ENCODE measurements at places on chromosomes 11 and 22. TPM values are rescaled to one million over a fixed set of nuclear protein-coding genes. Genes with fewer than 3 reads are reported as not detected.

TRIM49 gene
- not detected for total RNA-seq

USP2 gene
- 20.8 TPM for total RNA-seq

GDPD4 gene
- not detected for total RNA-seq

SAA1 gene
- 44.3 TPM for total RNA-seq

GGTLC2 gene
- total RNA-seq: not detected

TTC28 gene
- total RNA-seq: 13.1 TPM

OR8B2 gene
- not detected for total RNA-seq

TRIM29 gene
- total RNA-seq: 1,263 TPM

C11orf71 gene
- 4.7 TPM for total RNA-seq

DLG2 gene
- 41.2 TPM for total RNA-seq

USP28 gene
- total RNA-seq: 17.1 TPM

TIMP3 gene
- total RNA-seq: 147 TPM

CELSR1 gene
- total RNA-seq: 72.7 TPM

DNA sequence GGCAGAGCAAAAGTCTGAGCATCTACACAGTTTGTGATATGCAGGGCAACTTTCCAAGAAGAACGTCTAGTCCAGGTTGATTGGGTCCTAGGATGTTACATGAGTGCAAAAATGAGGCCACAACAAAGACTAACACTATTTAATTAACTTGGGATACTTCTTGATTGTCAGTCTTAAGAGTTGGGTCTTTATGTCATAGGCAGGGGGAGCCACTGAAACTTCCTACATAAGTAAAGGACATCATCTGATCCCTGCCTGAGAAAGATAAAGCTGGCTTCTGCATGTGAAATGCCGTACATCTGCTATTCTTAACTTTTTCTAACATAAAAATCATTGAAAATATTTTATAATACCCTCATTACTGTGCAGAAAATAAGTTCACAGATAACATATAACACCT, 525.5 kb downstream of the NTM start:
- no peak for DNase-seq

GRCh38 chr11:80930038-80930437, 1489.2 kb upstream of the TENM4 start:
- DNase-seq: no peak

DNA sequence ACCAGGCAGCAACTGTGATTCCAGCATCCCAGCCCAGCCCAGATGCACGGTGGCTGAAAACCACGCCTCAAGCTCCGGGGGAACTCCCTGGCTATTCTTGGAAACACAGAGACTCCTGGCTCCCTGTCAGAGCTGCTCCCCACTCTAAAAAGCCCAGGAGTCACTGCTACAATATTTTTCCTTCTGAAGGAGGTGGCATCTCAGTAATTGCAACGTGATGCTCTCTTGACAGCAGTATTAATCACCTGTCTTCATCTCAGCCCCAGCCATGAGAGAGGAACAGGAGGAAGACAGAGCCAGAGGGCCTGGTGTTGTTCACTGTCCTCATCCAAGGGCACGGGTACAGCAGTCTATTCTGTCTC, 26.9 kb downstream of the DRD2 start:
- no peak for DNase-seq

GRCh38 chr22:39223091-39223710, 21.6 kb downstream of the PDGFB start:
- no peak for DNase-seq

DNA sequence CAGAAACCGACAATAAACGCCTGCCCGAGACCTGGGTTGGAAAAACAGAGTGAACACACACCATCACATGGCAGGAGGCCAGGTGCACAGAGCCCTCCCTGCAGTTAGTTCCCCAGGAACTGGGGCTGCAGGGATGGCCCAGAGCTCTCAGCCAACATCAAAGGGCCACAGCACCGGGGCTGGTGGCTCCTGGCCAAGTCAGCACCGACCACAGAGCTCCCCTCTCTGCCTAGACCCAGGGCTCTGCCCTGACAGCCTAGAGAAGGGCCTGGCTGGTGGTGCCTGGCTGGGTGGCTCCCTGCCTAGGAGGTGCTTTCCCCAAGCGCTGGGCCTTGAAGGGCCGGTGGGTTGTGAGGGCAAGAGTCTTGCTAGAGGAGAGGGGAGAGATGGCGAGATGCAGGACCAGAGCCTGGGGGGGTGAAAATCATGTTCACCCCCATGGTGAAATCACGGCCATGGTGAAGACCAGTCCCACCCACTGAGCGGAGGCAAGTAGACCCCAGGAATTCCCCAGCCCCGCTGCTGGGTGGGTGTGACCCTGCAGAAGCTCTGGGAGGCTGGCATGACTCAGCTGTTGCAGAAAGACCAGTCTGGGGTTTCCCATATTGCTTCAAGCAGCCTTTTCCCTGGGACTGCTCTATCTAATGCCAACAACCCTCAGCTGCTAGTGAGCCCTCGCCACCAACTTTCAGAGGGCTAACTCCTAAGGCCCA, 7.2 kb upstream of the BID start:
- DNase-seq: peak; percentile 46

DNA sequence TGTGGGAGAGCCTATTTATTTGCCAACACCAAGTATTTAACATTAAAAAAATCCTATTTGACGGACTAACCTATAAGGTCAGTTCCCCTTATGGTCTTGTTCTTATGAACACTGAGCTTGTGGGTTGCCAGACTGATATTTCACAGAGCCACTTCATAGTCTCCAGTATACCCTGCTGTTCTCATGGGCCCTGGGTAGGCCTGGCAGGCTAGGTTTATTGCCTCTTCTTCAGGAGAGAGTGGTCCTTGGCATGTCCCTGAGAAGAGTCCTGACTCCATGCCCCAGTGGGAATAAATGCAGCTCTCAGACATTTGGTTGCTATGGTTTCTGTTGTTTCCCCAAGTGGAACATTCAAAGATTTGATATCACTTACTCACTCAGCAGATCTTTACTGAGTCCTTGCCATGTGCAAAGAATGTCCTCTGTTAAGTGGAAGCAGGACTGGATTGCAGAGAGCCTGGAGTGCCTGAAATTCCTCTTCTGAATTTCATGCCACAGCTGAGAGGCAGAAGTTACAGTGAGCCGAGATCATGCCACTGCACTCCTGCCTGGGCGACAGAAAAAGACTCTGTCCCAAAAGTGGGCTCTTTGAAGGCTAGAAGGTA, 15.7 kb downstream of the SLC5A1 start:
- no peak for DNase-seq

DNA sequence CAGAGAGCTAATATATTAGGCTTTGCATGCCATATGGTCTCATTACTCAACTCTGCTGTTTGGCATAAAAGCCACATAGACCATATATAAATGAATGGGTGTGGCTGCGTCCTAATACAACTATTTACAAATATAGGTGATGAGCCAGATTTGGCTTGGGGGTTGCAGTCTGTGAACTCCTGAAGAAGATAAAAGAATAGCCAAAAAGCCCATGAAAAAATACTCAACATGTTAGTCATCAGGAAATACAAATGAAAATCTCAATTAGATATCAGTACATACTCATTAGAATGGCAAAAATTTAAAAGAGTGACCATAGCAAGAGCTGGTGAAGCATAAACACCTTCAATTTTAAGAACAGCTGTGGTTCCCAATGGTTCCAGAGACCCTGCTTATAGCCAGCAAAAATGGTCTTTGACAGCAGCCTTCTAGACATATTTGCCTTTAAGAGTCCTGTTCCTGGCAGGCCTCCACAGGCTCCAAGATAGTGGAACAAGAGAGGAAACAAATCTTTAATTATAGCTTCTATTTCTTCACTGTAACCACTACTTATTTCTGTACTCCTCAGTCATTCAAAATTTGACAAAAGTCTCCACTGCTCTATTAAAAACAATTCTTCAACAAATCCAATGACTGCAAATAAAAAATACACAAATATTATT, 16.1 kb downstream of the C2CD3 start:
- DNase-seq: no peak

DNA sequence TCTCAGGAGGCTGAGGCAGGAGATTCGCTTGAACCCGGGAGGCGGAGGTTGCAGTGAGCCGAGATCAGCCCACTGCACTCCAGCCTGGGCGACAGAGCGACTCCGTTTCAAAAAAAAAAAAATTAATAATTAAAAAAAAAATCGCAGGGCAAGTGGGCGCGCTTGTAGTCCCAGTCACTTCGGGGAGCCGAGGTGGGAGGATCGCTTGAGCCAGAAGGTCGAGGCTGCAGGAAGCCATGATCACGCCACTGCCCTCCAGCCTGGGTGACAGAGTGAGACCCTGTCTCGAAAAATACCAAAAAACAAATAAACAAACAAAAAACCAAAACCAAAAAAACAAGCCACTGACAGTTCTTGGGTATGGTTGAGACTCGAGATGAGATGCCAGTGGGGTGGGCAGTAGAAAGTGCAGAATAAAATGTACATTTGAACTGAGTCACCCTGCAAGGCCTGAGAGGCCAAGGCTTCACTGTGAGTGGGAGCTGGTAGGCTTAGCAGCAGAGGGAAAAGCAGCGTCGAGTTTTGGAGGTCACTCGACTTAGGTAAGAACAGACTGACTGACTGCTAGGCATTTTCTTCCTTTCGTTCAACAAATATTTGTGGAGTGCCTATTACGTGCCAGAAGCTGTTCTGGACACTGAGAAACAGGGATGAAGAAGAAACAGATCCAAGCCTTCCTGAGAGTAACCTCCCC, 635 bp upstream of the LDHA start:
- no peak for DNase-seq

DNA sequence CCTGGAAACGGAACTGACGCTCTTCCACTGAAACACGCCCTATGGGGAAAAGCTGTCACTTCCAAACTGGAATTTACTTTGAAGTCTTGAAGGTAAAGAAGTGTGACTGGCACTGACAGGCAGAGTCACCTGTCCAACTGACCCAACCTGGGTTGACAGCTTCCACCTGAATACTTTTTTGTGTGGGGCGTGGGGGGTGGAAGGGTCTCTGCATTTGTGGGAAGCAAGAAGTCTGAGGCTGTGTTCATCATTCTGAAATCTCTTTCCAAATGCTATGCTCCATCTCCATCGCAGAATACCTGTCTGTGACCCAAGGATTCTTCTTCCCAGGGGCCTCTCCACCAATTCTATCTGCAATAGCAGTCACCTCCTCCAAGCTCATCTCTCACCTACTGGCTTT, 7.8 kb downstream of the IFT27 start:
- DNase-seq: no peak

GRCh38 chr11:73141309-73142127, 600 bp downstream of the FCHSD2 start:
- peak; percentile 93 for DNase-seq

- no peak for DNase-seq
Observed at GRCh38 chr11:127098684-127099083, 98.1 kb upstream of the KIRREL3 start.

GRCh38 chr22:17133137-17133536, 12.0 kb upstream of the TMEM121B start:
- no peak for DNase-seq

DNA sequence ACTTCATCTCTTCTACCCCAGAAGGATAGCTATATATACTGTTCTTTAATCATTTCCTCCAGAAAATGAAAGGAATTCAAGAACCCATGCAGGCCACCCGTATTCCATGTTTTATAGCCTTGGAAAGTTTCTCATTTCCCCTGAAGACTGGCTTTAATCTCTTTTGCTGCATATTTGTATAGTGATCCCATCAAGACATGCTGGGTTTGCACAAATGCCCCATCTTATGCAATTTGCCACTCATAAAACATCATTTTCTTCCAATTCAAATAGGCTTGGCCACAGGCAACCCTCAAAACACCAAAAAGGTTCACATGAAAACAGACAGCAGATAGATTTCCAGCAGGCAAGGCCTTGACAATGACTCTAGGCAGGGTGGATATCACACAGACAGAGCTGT, 28.3 kb upstream of the APOA1 start:
- DNase-seq: no peak

DNA sequence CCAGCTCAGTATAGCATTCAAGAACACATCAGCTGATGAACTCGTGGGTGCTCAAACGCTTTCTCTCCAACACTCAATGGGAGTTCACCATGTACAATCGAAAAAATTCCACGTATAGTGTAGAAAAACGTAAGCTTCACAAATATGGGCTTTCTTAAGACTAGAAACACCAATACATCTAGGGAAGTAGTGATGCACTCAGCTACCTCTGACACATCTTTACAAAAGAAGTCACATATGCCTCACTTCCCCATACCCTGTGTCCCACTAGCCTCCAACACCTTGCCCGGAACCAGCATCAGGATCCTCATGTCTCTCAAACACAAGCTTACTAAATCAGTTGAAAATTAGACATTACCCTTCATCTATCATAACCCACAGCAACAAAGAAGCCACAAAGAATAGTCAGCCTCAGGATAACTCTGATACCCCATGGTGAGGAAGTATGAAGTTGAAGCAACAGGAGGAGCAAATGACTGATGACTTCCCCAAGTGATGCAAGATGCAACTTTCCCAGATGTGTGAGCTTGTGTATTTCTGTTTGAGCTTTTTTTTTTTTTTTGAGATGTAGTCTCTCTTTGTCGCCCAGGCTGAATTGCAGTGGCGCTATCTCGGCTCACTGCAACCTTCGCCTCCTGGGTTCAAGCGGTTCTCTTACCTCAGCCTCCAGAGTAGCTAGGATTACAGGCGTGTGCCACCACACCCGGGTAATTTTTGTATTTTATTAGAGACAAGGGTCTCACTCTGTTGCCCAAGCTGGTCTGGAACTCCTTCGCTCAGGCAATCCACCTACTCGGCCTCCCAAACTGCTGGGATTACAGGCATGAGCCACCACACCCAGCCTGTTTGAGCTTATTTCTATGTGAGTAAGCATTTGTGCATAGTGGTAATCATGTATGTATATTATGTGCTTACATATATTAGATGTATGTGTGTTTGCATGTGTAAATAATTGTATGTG, 8.5 kb upstream of the DENND5A start:
- no peak for DNase-seq

DNA sequence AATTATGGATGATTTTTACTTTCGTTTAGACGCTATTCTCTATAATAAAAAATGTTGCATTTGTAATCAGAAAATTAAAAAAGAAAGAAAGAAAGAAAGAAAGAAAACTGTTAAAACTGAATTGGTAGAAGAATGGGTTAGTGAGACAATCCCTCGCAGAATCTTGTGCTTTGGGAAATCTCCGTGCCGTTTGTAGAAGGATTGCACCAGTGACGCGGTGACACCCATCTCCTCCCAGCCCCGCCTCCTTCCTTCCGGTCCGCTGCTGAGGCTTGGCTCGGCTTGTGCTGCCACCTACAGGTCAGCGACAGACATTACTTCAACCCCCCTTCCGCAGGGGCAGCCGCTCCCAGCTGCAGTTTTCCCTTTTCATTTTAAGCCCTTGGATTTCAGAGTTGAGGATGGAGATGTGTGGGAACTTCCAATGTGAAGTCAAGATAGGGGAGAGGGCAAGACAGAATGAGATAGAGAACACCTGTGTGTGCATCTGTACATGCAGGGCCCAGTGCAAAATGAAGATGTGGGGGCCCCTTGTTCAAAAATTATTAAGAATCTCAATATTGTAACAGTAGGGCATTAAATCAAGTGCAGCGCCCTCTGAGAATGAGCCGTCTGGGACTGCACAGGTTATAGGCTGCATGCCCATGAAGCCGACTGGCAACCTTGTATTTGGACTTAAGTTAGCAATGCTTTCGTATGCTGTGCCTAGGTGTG, 41.1 kb downstream of the TST start:
- peak; percentile 87 for DNase-seq

DNA sequence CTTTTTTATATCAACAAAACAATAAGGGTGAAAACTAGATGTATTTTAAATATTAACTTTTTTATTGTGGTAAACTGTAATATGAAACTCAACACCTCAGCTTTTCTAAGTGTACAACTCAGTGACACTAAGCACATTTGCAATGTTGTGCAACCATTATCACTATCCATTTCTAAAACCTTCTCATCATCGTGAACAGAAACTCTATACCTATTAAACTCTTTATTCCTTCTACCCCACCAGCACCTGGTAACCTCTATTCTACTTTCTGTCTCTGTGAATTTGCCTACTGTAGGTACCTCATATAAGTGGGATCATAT, 9.4 kb downstream of the HORMAD2 start:
- no peak for DNase-seq
